ENCODE measurements at places on chromosomes 2 and 18.

DNA sequence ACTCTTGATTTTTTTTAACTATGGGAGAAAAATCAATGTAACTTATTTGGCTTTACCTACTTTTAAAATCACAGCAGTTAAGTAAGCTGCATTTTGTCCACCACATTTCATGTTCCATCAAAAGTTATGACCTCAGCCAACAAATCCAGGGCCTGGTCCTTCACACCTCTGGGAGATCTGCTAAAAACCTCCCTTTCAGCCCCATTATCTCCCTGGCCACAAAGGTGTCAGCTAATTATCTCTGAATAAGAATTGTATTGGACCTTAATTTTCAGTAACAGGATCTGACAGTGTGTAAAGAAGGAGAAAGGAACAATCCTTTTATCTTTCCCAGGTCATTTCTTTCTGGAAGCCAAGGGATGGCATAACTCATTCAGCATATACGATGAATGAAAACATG, 359.3 kb downstream of the TMEM182 start:
- no peak for DNase-seq

GRCh38 chr2:74385396-74385795, 5.3 kb upstream of the DCTN1 start:
- no peak for DNase-seq

- no peak for DNase-seq
Observed at GRCh38 chr2:129144082-129144791, 825.6 kb upstream of the HS6ST1 start.

DNA sequence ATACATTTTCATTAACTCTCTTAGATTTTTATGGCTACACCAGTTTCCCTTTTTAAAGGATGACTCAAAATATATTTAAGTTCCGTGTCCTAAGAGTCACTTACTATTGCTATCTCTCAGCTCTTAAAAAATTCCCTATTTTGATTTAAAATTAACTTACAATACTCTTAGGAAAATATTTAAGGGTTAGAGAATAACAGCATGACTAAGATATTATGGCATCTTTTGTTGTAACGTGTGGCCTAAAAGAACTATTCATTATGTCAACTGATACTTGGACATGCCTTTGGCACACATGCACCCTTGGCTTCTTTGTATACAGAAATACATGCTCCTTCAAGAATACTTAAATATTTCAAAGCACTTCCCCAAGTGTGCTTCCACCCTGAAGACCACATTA, 42.3 kb downstream of the SCN3A start:
- DNase-seq = no peak

DNA sequence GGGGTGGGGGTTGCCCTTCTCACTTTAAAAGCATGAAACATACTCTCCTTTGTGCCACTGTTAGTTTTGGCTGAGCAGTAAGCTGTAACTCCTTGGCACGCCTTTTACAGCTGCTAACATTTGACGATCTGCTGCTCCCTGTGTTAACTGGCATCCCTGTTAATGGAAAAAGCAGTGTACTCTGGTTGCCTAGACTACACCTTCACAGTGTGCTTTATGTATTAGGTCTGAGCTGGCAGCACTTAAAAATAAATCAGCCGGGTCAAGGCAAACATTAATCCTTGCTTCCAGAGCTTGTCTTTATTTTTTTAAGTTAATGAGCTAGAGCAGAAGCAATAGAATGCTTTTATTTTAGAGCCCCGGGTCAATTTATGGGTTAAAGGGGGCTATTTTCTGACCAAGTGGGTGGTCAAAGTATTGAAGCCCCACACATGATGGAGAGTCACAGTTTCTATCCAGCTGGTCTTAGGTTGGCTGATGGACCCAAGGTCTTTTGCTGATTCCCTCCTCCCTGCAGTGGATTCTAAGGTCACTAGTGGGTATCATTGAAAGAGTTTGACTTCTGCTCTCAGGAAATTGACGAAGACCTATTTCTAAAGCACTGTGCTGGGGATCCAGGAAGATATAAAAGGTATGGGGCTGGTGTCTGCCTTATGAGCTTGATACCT, 54.5 kb downstream of the CFAP221 start:
- no peak for DNase-seq

DNA sequence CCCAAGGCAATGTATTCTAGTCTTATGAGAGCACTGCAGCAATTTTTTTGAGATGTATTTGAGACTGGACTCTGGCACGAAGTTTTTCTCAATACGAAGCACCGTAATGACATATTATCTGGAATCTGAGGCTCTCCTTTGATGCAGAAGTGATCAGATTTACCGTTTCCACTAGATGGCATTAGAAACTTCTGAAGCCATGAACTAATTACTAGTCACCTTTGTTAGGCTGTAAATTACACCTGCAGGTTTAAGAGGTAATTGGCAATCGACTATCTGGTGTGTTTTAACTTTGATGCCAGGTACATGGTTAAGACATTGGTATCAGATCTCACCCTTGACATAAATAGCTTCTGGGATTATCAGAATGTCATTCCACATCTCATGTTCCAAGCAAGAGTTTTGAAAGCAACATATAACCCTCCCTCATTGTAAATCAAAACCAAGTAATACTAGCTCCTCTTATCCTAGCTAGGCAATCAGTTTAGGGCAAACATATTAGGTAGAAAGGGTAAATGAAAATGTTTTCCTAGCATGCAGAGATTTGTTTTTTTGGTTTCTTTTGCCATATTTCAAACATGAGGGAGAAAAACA, 254.6 kb upstream of the SPRED2 start:
- no peak for DNase-seq

DNA sequence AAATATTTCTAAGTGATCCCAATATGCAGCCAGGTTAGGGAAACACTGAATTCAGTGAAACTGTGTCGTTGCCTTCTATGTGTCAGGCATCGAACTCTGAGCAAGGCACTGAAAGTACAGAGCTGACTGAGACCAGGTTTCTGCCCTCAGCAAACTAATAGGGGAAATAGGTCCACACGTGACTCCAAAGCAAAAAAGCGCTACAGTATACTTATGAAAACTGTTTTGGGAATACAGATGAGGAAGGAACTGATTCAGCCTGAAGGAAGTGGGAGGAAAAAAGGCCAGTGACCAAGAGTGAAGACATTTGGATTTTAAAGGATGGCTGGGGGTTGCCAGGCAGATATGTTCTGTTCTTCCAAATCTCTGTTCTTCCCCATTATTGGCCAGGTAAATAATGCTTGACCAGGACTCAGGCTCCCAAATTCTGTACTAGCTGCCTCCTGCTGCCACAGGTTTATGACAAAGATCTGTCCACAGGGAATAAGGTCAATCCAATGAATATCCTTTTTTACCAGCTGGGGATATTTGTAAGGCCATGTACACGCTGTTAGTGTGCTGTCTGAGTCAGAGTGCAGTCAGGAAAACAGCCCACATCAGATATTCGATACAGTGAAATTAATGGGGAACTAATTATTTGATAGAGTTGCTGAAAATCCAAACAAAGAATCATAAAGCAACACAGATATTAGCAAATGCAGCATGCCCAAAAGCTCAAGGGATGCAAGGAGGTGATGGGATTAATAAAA, 24.5 kb upstream of the INPP4A start:
- DNase-seq = no peak

DNA sequence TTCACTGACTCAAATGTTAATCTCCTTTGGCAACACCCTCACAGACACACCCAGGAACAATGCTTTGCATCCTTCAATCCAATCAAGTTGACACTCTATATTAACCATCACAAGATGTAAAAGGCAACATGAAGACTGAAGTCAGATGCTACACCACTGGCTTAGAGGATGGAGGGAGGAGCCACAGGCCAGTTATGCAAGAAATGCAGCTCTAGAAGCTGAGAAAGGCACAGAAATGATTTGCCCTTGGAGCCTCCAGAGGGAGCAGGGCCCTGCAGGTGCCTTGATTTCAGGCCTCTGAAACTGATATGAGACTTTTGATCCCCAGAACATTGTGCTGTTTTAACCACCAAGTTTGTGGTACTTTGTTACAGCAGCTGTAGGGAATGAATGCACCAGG, 276.3 kb downstream of the KCNS3 start:
- no peak for DNase-seq

GRCh38 chr2:233013027-233013461, at the start of gene NGEF:
NGEF (minus strand) TSS chr2:233013256; CDS start chr2:232974890, 38,366 bp downstream.
- DNase-seq = no peak
